ENCODE measurements at places on chromosomes 2 and 18. TPM values are rescaled to one million over a fixed set of nuclear protein-coding genes. Genes with fewer than 3 reads are reported as not detected.

Gene VWA3B
- total RNA-seq = not detected

Gene MC5R
- total RNA-seq = not detected

Gene TRIM54
- total RNA-seq = 0.13 TPM

Gene CHN1
- total RNA-seq = 15.5 TPM

Gene TUBB8B
- total RNA-seq = 0.22 TPM

Gene SGPP2
- 3.0 TPM for total RNA-seq

Gene GMPPA
- 31.7 TPM for total RNA-seq

Gene ANKRD62
- total RNA-seq = not detected

Gene FOXD4L1
- 0.11 TPM for total RNA-seq

Gene DNAJB2
- total RNA-seq = 55.7 TPM

Gene RIT2
- total RNA-seq = not detected

Gene CDH7
- not detected for total RNA-seq

Gene TLK1
- 64.0 TPM for total RNA-seq

Gene UPP2
- not detected for total RNA-seq

Gene SLC9A2
- total RNA-seq = not detected

Gene CD8B2
- total RNA-seq = not detected

Gene IL36G
- 0.48 TPM for total RNA-seq

Gene DYSF
- 0.71 TPM for total RNA-seq

Gene GKN2
- total RNA-seq = not detected

Gene MIB1
- total RNA-seq = 64.0 TPM

Gene NEU2
- total RNA-seq = not detected

Gene ITGAV
- total RNA-seq = 10.0 TPM

Gene THSD7B
- not detected for total RNA-seq

Gene PARD3B
- total RNA-seq = 1.5 TPM

Gene ALKAL2
- not detected for total RNA-seq

Gene ANKRD44
- total RNA-seq = 154 TPM

Gene ARHGEF33
- not detected for total RNA-seq

Gene RTP5
- total RNA-seq = 0.58 TPM

Gene TMEM198
- total RNA-seq = 3.7 TPM

Gene VIL1
- 0.34 TPM for total RNA-seq

Gene KCNG2
- total RNA-seq = not detected

Gene TTN
- total RNA-seq = 0.84 TPM

Gene GALNT5
- total RNA-seq = 0.08 TPM

Gene EFEMP1
- not detected for total RNA-seq

Gene TUBA4B
- not detected for total RNA-seq

Gene CNDP1
- not detected for total RNA-seq

Gene M1AP
- total RNA-seq = not detected

Gene ST8SIA3
- total RNA-seq = not detected
